NCI-H1092 treated with DMSO at 0.1 percent for 48 hours (cell line): ENCODE measurements at places on chromosomes 2 and 18.

- peak; percentile 51 for DNase-seq
Measured at GRCh38 chr2:55168221-55169154, 63.6 kb downstream of the CLHC1 start.

- DNase-seq: no peak
Measured at GRCh38 chr2:147567136-147567535, 277.7 kb upstream of the ACVR2A start.

- no peak for DNase-seq
Measured at GRCh38 chr18:51255693-51256092, 58.2 kb upstream of the MEX3C start.

DNA sequence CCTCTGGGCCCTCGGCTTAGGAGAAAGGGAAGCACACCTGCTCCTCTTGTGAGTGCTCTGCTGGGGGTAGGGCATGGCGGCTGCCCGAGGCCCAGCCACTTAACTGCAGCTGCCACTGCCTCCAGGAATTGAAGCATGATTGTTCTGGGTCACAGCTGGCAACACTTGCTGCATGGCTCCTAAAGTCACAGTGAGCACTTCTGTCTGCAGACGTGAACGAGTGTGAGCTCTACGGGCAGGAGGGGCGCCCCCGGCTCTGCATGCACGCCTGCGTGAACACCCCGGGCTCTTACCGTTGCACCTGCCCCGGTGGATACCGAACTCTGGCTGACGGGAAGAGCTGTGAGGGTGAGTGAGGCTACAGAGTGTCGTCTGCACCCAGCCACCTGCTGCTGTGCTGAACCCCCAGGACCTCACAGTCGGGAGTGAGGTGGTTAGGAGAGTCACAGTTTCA lies 44.4 kb downstream of the FBLN7 start:
- DNase-seq: peak; percentile 72

GRCh38 chr2:22579341-22579740 lies 805.6 kb upstream of the KLHL29 start:
- DNase-seq: no peak

DNA sequence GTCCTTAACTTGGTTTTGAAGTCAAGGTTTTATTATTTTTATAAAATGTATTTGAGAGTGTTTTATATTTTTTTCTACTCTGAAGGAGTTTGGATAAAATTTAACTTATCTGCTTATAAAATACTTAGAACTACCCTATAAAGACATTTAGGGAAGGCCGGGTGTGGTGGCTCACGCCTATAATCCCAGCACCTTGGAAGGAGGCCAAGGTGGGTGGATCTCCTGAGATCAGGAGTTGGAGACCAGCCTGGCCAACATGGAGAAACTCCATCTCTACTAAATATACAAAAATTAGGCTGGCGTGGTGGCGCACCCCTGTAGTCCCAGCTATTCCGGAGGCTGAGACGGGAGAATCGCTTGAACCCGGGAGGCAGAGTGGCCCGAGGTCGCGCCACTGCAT lies 486.4 kb downstream of the DSC3 start:
- no peak for DNase-seq

DNA sequence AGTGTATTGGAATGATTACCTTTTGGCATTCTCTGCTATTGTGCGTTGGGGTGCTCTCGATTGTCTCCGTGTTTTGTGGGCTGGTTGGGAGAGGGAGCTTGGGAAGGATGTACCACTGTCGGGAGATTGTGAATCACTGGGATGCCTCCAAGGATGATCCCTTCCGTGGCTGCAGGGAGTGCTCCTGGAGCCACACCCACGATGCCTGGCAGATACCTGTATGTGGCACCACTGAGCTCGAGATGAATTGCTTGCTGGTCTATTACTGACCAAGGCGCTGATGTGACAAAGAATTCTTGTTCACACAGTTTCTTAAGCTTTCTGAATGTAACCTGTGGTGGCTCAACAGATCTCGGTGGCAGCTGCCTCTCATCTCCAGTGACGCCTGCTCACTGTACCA lies 159.7 kb upstream of the LHCGR start:
- DNase-seq: no peak

- no peak for DNase-seq
Measured at GRCh38 chr18:41553716-41554115, 401.3 kb upstream of the PIK3C3 start.

GRCh38 chr2:119473621-119474370 lies 42.1 kb downstream of the TMEM37 start:
- DNase-seq: no peak

DNA sequence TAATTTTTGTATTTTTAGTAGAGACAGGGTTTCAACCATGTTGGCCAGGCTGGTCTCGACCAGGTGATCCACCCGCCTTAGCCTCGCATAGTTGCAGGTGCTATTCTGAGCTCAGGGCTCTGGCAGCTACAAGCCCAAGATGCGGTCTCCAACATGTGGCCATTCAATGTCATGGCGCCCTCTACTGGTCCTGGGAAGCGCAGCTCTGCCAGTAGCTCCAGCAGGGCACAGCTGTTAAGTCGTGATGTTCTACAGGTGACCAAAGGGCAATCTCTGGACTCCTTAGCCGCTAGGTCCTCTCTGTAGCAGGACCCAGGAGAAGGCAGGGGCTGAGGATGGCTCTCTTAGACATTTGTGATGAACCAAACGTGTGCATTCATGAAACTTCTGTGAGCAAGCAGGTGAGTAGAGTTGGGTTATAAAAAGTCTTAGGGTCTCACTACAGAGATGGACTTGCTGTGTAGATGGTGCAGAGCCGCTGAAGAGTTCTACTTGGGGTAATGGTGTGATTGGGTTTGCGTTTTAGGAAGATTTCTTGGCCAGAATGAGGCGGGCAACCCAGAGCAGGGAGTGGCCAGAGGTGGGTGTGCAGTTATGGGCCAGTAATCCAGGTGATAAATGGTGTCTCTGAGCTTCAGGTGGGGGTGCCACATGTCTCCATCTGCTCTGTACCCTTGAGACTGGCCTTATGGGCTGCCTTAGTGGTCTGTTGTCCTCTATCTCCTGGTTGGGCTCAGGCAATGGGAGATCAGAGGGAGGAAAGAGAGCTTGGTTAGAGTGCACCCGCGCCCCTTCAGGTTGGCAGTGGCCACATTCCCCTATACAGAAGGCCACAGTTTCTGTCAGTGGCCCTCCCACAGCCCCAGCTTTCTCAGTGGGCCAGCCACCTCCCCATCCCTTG lies 31.0 kb downstream of the IL37 start:
- DNase-seq: peak; percentile 55

GRCh38 chr2:156005531-156005930 lies 327.0 kb downstream of the NR4A2 start:
- DNase-seq: no peak

GRCh38 chr2:51324051-51324450 lies 292.1 kb upstream of the NRXN1 start:
- DNase-seq: no peak

DNA sequence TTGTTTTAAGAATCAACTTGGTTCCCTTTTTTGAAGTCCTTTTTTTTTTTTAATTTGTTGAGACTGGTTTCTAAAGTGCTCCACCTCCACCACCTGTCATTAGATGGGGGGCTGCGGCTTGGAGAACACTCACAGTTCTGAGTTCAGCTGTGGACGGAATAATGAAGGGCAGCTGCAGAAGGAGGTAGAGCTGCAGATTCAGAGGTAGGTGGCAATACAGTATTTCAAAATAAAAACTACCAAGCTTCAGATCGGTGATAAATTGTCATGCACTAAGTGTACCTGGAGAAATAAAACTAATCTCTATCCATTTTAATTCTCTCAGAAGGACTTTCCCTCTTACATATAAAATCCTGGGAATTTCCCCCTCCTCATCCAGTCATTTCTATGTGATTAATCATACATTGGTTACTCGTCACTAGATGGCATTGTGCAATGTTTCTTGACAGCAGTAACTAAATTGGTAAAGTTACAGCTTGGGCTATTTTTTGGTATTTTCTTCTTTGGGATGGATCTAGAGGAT lies 81.1 kb upstream of the SLC39A10 start:
- peak; percentile 43 for DNase-seq

DNA sequence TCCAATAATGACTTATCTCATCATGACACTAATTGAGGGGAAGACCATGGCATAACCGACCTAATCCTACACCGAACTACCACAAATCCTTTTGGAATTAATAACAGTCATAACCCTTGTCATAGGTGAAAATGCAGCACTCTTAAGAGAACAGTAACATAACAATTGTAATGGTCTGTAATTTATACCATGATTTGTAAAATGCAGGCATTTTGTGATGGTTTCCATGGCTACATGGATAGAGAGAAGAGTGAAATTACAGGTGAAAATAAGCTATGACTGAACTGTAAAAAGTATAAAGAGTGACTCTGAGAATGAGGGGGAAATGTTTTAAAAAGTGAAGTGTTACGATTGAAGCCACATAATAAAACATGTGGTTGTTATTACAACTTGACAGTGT lies 494.1 kb upstream of the SLC39A10 start:
- DNase-seq: no peak

DNA sequence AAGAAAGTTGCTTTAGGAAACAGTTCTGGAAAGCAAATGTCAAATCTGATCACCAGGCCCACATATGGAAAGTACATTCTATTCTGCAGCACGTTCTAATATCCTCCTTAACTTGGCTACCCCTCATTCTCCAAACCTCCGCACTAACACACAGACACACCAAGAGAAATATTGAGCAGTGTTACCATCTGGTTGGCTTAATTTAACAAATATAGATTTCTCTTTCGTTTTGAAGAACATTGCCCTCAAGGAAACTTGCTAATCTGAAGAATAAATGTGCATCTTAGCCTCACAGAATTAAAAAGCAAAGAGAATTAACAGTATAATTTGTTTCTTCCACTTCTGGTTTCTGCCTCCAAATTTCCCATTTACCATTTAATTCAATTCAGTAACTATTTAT lies 72.8 kb upstream of the TTC39C start:
- DNase-seq: no peak

GRCh38 chr2:95719473-95720060 lies 127.8 kb downstream of the TRIM43 start:
- no peak for DNase-seq

- no peak for DNase-seq
Measured at GRCh38 chr18:54856105-54856646, 27.9 kb downstream of the RAB27B start.

- no peak for DNase-seq
Measured at GRCh38 chr2:8357738-8358518, 323.9 kb upstream of the ID2 start.

DNA sequence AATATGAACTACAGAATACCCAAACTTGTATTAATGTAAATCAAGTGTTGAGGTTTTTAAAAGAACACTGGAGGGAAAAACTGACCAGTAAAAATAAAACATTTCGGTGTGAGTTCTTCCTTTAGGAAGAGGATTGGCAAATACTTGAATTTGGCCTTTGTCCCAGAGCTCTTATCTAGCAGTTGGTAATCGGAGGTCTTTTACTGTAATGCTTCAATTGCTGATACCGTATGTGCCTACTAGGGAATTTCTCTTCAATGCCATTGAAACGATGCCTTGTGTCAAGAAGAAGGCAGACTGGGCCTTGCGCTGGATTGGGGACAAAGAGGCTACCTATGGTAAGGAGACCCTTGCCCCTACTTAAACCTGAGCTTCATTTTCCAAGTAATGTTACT lies 4.1 kb downstream of the RRM2 start:
- peak; percentile 49 for DNase-seq

GRCh38 chr18:45628979-45629958 lies 14.0 kb downstream of the SLC14A2 start:
- no peak for DNase-seq

GRCh38 chr18:13558790-13559189 lies 167.6 kb downstream of the FAM210A start:
- DNase-seq: no peak

- DNase-seq: peak; percentile 50
Measured at GRCh38 chr18:48667276-48668254, 128.7 kb downstream of the CTIF start.

GRCh38 chr18:37006742-37007141 lies 177.8 kb downstream of the KIAA1328 start:
- DNase-seq: no peak

- no peak for DNase-seq
Measured at GRCh38 chr2:70088598-70089219, 1.4 kb downstream of the PCBP1 start.

- DNase-seq: no peak
Measured at GRCh38 chr2:219216535-219216915, 2.2 kb downstream of the ABCB6 start.

DNA sequence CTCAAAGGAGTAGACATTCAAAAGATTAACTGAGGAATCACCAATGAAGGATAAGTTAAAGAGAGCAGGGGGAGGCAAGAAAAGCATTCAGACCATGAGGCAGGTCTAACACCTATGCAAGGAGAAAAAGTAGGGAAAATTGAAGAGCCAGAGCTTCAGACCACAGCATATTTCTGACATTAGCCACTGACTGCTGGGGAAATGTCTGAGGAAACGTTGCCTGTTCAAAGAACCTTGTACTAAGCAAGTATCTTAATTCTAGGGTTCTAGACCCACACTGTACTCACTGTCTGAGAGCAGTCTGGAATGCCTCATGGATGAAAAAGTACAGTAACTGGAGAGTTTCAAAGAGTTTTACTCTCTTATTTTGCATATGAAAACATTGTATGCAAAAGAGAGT lies 39.5 kb upstream of the TFPI start:
- no peak for DNase-seq

DNA sequence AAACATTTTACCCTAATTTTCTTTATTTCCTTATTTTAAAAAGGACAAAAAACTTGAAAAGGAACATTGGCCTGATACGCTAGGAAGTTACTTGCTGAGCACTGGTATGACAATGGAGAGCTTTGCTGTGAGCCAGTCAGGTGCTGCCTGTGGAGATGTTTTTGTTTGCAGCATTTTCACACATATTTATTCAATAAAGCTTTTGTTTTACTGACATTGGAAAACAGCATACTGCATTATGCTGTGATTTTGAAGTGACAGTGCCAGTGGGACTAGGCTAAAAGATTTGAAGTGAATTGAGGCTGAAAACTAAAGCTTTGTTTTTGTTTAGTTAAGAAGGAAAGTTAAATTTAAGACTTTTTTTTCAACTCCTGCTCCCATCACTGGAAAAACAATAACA lies 470.7 kb upstream of the ZEB2 start:
- no peak for DNase-seq

- DNase-seq: no peak
Measured at GRCh38 chr2:171813126-171813525, 80.9 kb downstream of the SLC25A12 start.

GRCh38 chr18:79121746-79122474 lies 52.7 kb downstream of the ATP9B start:
- DNase-seq: no peak

DNA sequence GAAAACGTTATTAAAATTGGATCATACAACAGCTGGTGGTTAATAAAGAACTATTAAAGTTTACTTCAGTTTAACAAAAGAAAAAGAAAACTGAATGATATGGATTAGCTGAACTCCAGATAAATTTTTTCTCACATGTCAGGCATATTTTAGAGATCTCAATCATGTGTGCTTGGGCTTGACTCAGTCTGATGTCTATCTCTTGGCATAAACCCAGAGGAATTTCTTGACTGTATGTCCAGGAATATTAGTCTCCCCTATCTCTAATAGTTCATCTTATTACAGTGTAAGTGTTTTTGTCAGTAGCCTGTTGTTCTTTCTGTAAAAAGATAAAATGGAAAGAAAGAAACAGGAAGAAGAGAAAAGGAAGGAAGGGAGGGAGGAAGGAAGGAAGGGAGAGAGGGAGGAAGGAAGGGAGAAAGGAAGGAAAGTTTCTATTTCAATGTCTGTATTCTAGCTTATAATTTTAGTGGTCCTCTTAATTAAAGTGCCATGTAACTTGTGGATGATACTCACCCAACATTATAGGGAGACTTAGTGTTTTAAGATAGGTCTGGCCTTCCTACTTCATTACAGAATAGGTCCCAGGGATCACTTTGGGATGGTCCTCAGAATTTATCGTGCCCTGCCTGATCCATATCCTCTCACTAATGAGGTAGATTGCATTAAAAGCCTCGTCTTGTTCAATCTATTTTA lies 99.7 kb upstream of the UGP2 start:
- DNase-seq: no peak
